ENCODE measurements at places on chromosomes 11 and 22. TPM values are rescaled to one million over a fixed set of nuclear protein-coding genes. Genes with fewer than 3 reads are reported as not detected.

The OR5P2 gene
- not detected for total RNA-seq

The CLTCL1 gene
- 7.6 TPM for total RNA-seq

The DBX1 gene
- total RNA-seq: not detected

The MMP1 gene
- 734 TPM for total RNA-seq

The SYT7 gene
- total RNA-seq: 0.97 TPM

The MYEOV gene
- 0.49 TPM for total RNA-seq

The MIAT gene
- 0.16 TPM for total RNA-seq

The OR6Q1 gene
- not detected for total RNA-seq

The NLRP14 gene
- under 0.01 TPM for total RNA-seq

The TRIM29 gene
- total RNA-seq: 0.06 TPM

The FXYD2 gene
- total RNA-seq: 0.32 TPM

The CLDN5 gene
- 926 TPM for total RNA-seq

The FOLR3 gene
- total RNA-seq: not detected

The LARGE2 gene
- not detected for total RNA-seq

The MMP8 gene
- not detected for total RNA-seq

The APOBEC3H gene
- 0.19 TPM for total RNA-seq

The FREY1 gene
- 0.49 TPM for total RNA-seq

The MUC6 gene
- not detected for total RNA-seq

The OR4P4 gene
- not detected for total RNA-seq

The MYOD1 gene
- total RNA-seq: not detected

The BEST1 gene
- not detected for total RNA-seq

The FOLR1 gene
- not detected for total RNA-seq

The SMTNL1 gene
- total RNA-seq: not detected

The DDIAS gene
- total RNA-seq: 5.7 TPM

The COA4 gene
- total RNA-seq: 53.7 TPM

The PVALB gene
- not detected for total RNA-seq

The KRTAP5-2 gene
- not detected for total RNA-seq

The IFTAP gene
- total RNA-seq: 21.2 TPM

The OR52A5 gene
- not detected for total RNA-seq

The KMT2A gene
- total RNA-seq: 19.1 TPM
